Activated CD4-positive, alpha-beta T cell treated with anti-CD3 and anti-CD28 coated beads for 48 hours (primary cell): ENCODE measurements at places on chromosomes 3 and 15.

DNA sequence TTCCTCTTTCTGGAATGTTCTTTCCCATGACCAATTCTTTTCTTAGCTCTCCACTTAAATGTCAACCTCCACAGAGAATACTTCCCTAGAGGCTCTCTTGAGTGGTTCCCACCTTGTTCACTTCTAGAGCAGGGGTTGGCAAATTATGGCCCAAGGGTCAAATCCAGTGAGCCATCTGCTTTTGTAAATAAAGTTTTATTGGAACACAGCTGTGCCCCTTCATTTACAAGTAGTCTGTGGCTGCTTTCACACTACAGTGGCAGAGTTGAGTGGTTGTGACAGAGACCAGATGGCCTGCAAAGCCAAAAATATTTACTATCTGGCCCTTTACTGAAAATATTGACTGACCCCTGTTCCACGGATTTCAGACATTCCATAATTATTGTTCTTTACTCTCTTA is 166.2 kb downstream of the WNT5A start:
- no peak for DNase-seq

DNA sequence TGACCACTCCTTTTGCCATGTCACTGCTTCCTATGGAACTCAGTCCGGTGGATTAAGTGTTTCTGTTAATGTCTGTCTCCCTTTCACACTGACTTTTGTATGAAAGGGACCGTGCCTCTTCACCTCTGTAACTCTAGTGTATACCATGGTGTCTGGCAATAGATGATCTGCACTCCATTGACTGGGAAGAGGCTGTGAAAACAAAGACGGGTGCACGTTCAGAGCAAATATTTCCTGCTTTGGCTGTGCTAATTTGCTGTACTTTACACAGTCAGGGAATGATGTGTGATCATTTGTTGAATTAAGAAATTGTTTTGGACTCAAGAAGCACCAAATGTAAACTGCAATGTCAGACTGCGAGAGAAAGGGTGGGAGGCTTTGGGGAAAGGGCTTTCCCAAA is 315.2 kb downstream of the RORA start:
- no peak for DNase-seq

GRCh38 chr3:143601723-143602484 is 246.4 kb downstream of the SLC9A9 start:
- DNase-seq: no peak

GRCh38 chr15:69719527-69720240 is 267.1 kb downstream of the RPLP1 start:
- DNase-seq: peak; percentile 71

DNA sequence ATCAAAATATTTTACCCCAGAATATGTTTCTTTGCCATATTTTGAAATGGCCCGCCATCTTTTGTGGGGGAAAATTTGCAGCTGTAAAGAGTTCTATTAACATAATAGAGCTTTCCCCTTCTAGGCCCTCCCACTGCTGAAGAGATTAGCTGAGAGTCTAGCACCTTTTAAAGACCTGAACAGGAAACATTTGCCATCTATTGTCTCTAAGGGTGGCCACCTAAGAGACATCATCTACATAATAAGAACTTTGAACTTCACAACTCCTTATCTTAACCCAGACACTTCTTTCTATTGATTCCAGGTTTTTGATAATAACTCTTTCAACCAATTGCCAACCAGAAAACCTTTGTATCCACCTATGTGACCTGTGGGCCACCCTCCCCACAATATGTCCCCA is 54.7 kb upstream of the TRPM1 start:
- no peak for DNase-seq

- DNase-seq: no peak
Measured at GRCh38 chr15:72790302-72790910, 6.8 kb upstream of the ADPGK start.

DNA sequence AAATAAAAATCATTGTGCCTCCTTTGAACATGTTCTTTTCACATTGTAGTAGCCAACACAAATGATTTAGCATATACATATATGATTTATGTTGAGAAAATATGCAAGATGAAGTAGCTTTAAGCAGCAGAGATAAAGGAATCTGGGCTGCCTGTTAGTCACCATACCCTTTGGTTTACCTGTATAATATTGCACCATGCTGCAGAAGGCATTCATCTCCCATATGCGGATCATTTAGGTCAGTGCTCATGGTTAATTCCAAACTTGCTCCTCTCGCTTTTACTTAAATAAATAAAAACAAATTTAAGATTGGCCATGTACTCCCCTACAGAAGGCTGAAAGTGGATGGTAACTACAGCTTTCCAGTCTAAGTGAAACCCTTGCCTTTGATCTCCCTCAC is 86.7 kb upstream of the TBL1XR1 start:
- DNase-seq: no peak

DNA sequence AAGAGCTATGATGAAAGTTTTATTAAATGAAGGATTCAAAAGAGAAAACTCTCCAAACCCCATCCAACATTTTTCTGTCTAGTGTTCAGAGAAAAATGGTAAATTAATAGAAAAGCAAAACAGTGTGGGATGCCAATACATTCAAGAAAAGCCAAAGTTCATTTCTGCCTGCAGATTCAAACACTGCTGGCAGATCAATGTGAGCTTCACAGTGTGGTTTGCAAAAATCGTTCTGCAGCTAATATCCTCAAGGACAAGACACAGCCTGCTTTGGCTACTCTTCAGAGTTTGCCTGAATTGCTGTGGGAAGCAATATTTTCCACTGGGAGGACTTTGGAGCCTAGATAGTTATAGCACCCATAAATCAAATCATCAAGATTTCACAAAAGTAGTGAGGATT is 619.9 kb upstream of the SUCLG2 start:
- DNase-seq: no peak

- DNase-seq: no peak
Measured at GRCh38 chr3:114374433-114374990, 80.7 kb downstream of the TIGIT start.

DNA sequence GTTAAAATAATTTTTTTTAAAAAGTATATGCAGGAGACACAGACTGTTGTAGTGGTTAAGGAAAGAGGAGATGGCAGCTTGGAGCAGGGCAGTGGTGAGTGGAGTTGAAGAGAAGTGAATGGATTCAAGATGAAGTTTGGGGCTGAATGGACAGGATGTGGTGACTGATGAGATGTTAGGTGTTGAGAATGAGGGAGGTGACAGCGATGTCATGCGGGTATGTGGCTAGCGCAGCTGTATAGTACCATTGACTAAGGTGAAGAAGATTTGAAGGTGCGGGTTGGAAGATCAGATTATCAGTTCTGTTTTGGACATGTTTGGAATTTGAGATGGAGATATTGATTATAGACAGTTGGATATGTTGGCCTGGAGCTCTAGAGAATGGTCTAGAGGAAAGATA is 20.1 kb downstream of the FBXO22 start:
- DNase-seq: peak; percentile 18

- DNase-seq: no peak
Measured at GRCh38 chr3:97694876-97695275, 69.7 kb upstream of the ARL6 start.
